Epithelial cell of esophagus (primary cell): ENCODE measurements at places on chromosomes 11 and 22.

DNA sequence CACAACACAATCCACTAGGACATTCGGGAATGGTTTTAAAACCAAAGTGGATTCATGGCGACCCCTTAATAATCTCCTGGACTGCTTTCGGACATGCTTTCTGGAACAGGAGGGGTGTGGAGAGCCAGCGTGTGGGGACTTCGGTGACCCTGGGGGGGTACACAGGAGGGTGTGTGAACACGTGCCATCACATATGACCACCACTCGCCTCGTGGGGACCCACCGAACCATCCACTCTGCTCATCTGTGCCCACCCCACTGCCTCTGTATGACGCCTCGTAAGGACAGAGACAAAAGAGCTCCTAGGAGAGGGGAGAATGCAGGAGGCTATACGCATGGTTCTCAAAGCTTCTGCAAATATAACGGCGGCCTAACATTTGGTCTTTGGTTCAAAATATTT is 8.9 kb downstream of the LTO1 start:
- DNase-seq = no peak

DNA sequence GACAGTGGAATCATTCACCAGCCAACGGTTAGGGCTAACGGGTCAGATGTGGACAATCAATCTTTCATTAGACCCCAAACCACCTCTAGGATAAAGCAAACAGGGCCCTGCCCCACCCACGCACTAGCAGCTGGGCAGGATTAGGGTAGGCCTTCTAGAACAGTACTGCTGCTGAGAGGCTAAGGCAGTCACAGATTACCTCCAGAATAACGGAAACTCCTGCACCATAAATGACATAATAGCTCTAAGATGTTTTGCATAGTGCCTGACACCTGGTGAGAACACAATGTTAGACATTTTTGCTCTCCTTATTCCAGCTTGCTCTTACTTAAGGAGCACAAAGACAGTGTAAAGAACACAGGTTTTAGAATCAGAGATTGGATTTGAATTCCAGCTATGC is 1.8 kb downstream of the SYTL2 start:
- no peak for DNase-seq

GRCh38 chr11:34565417-34566207 is 52.0 kb upstream of the ELF5 start:
- peak; percentile 16 for DNase-seq

DNA sequence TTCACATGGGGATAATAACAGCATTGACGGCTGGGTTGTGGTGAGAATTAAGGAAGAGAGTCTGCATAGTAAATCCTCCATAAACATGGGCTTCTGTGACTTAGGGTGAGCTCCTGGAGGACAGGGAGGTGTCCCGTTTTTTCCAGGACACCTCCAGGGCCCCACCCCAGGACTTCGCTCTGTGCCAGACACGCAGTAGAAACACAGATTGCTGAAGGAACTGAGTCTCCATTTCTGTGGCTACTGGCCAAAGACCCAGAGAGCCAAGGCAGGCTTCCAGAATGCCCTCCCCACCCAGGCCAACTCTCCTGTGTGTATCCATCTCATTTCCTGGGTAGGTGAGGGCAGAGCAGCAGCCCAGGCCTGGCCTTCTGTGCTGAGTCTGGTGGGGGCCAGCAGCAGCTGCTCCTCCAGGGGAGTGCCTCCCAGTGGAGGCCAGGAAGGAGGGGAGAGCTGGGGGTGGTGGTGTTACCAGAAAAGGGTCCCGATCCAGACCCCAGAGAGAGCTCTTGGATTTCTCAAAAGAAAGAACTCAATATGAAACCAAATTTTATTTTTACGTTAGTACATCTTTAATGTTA is 9.5 kb upstream of the RFPL3 start:
- DNase-seq = no peak

GRCh38 chr11:115745610-115746512 is 241.6 kb upstream of the CADM1 start:
- DNase-seq = no peak

- DNase-seq = peak; percentile 71
These were observed 33.2 kb upstream of the CCDC90B start for GRCh38 chr11:83319346-83319745.

DNA sequence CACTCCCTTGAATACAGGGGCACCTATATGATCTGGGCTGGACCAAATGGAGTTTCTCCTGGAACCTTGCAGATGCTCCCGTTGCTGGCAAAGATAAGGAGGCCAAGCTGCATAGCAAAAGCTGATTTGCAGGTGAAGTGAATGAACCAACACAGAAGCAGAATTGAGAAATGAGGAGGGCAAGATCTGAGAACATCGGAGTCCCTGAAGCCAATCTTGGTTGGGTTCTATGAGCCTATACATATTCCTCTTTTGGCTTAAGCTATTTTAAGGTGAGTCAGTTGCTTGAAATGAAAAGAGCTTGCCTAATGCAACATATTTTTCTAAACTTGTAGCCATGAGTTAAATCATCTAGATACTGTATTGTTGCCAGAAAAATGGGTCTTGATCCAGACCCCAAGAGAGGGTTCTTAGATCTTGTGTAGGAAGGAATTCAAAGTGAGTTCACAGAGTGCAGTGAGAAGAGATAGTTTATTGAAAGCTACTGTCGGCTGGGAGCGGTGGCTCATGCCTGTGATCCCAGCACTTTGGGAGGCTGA is 23.5 kb downstream of the WEE1 start:
- DNase-seq = no peak

DNA sequence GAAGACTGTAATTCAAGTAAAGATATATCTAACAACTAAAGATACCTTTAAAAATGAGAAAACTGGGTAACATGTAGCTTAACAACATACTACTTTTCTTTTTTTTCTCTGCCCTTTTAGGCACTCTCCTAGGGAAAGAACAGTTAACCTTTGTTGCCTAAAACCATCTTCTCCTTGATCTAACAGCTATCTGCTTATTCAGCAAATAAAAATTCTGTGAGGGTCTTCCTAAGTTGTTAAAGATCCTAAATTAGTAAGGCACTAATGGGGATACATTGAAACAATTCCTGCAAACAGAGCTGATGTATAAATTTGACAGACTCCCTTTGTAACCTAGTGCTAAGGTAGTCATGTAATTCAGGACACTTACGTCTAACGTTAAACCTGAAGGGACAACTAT is 39.1 kb downstream of the MTMR2 start:
- DNase-seq = no peak

DNA sequence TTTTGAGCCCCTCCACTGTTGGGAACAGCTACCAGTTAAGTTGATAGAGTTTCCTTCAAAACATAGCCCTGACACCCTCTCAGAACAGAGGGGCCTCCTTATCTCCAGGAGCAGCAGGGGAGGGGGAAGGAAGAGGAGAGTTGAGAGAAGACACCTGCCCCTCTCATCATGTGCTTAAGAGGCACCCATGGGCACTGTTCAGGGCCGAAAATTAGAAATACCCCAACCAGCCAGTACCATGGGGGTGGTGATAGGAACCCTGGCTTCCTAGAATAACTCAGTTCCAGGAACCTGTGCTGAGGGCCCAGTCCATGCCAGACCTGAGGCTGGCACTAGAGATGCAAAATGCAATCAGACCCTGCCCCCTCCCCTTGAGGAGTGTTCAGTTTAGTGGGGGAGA is 9.3 kb upstream of the GDPD5 start:
- no peak for DNase-seq

DNA sequence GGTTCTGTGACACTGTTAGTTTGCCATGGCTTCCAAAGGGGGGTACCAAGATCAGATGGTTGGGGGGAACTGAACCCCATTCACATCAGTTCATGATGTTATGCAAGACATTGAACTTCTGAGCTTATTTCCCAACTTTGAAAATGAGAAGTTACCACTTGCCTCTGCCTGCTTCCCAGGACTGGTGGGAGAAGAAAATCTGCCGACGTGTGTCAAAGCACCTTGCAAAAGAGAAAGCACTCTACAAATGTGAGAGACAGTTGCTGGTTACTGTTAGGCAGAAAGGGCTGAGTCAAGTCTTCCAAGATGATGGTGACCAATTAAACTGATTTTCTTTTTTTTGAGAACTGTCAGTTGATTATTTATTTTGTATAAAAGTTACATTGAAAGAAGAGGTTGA is 45.6 kb downstream of the SMCO4 start:
- no peak for DNase-seq

DNA sequence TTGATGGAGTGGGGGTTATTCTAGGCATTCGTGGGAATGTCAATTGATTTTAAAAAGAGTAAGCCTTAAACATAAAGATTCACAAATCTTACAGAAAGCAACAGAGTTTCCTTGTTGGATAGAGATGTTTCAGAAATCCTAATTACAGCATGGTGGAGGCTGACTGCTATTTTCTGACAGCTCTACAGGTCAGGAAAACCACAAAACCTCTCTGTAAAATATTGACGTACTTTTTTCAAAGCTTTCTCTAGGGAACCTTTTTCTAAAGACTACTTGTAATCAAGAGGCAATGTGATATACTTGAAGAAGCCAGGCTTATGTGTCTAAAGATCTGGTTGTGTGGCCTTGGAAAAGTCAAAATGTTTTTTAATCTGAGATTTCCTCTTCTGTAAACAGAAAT is 9.1 kb upstream of the OR8B8 start:
- no peak for DNase-seq

GRCh38 chr11:82936261-82936660 is 34.7 kb downstream of the DDIAS start:
- peak; percentile 74 for DNase-seq

DNA sequence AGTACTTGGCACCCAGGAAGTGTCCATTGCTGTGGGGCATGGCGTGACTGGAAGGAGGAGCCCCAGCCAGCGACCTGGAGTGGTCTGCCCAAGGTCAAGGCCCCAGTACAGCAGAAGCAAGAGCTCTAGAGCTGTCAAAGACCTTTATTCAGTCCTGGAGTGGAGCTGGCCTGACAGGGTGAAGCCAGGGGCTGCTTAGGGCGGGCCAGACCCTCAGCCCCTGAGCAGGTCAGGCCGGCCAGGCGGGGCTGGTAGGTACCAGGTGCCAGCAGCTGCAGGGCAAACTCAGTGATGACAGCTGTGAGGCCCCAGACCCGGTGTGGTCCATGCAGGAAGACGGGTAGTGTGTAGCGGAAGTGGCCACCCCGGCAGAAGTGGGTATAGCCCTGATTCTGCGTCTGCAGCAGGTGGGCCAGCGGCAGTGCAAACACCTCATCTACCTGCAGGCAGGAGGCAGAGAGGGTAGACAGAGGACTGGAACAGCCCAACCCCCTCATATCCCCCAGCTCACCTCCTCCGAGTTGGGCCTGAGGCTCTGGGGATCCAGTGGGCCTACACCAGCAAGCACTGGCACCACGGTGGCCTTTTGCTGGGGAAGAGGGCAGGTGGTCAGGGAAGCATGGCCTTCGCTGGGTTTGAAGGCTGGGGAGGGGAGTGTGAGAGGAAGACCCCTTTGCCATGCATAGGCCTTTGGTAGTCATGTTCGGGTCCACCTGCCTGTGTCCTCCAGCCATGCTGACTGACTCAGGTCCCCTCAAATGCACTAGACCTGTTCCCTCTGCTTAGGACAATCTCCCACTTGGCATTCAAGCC is 1.7 kb downstream of the NUDT8 start:
- no peak for DNase-seq

- DNase-seq = no peak
These were observed 25.9 kb downstream of the PTDSS2 start for GRCh38 chr11:475941-476340.

DNA sequence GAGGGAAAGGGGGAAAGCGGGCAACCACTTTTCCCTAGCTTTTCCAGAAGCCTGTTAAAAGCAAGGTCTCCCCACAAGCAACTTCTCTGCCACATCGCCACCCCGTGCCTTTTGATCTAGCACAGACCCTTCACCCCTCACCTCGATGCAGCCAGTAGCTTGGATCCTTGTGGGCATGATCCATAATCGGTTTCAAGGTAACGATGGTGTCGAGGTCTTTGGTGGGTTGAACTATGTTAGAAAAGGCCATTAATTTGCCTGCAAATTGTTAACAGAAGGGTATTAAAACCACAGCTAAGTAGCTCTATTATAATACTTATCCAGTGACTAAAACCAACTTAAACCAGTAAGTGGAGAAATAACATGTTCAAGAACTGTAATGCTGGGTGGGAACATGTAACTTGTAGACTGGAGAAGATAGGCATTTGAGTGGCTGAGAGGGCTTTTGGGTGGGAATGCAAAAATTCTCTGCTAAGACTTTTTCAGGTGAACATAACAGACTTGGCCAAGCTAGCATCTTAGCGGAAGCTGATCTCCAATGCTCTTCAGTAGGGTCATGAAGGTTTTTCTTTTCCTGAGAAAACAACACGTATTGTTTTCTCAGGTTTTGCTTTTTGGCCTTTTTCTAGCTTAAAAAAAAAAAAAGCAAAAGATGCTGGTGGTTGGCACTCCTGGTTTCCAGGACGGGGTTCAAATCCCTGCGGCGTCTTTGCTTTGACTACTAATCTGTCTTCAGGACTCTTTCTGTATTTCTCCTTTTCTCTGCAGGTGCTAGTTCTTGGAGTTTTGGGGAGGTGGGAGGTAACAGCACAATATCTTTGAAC is 6.8 kb downstream of the MALAT1 start:
- DNase-seq = peak; percentile 48

DNA sequence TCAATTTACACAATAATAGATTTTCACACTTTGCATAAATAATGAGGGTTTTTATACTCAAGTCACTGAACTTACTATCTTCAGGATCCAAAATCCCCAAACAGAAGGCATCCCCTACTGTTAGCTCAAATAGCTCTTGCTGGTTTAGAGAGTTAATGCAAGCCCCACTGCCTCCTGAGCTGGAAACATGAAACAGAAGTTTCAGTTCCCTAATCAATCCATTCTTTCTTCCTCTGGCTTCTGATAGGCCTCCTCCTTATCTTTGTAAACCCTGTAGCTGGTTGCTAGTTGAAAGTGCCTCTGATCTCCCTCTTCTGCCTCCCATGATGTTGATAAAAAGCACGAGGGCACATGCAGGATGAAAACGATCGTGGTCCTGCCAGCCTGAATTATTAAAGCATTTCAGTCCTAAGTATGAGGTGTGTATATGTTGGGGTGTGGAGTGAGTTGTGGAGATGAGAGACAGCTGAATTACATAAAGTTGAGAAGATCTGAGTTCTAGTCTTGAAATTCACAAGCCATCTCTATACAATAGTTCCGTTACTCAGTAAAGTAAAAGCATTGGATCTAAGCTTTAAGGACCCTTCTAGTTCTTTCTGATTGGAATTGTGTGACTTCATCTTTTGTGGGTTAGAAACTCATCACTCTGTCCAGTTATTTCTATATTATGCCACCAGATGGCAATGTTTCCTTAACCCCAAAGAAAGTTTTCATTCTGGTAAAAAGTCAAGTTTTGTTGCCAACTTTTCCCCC is 35.0 kb upstream of the EHF start:
- peak; percentile 63 for DNase-seq

DNA sequence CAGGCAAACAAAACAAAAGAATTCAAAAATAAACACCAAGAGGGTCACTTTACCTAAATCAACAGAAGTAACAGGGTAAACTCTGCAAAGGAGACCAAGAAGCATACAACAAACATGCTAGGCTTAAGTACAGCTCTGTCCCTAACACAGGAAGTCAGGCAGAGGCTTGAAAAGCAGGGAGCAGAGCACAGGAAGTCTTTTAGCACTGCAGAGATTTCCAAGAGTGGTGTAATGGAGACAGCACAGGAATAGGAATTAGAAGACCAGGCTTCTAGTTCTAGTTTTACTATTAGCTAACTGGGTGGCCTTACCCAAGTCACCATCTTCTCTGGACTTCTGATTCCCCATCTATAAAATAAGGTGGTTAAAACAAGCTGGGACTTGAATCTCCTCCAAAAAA is 1.9 kb downstream of the RBFOX2 start:
- DNase-seq = no peak
